ENCODE measurements at places on chromosomes 11 and 22. TPM values are rescaled to one million over a fixed set of nuclear protein-coding genes. Genes with fewer than 3 reads are reported as not detected.

DNA sequence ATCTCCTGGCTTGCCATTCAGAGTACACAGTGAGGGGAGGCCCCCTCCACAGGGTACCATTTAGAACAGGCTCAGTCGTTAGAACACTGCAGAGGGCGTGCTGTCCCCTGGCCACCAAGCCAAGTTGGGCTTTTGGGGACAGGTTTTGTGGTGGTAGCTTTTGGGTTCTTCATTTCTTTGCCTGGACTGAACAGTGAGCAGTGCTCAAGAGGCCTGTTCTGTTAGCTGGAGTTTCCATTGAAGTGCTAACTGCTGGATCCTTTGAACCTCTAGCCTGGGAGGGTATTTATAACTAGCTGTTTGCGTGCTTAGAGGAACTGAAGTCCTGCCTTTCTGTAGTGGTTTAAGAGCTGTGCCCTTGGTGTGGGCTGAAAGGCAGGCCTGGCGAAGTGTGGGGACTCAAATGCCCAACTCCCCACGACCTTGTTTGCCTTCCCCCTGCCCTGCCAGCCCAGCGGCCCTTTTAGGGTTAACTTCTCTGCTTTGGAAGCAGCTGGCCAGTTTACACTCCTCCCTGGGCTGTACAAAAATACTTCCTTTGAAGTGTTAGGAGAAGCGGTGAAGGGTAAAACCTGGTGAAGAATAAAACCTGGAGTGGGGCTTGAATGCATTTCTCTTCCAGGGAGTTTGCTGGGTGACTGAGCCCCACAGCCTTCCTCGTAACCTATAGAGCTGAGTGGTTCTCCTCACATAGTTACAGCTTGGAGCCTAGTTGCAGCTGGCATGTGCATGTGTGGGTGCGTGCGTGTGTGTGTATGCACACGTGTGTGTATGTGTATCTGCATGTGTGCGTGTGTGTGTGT, 34.6 kb downstream of the ZNRF3 start:
- peak; percentile 69 for DNase-seq

- no peak for DNase-seq
Observed at GRCh38 chr11:122998727-122999366, 17.2 kb upstream of the BSX start.

GRCh38 chr22:50545522-50546325, at the start of gene KLHDC7B:
KLHDC7B (plus strand) TSS chr22:50545899; CDS start chr22:50546244, 345 bp downstream.
- DNase-seq, result no peak

TRPC6 gene
- 2.1 TPM for polyA plus RNA-seq

- DNase-seq, result no peak
Observed at GRCh38 chr11:8311366-8311765, 47.7 kb upstream of the LMO1 start.

DNA sequence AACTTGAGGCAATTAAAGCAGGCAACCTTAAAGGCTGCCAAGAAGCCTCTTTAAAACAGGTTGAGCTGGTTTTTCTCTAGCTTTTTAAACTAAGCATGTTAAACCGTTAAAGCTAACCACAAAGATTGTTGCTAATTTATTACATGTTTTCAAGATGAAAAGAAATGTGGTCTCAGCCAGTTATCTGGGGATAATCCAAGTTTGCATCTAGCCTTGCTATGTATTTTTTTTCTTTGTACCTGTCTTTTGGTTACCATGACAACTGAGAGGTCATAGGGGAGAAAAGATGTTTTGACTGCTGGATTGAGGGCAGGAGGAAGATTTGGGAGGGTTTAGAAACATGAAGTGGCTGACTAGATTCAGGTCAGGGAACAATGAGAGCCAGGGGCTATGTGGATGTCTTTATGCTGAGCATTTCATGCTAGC, 19.2 kb upstream of the PGM2L1 start:
- DNase-seq, result peak; percentile 56

DNA sequence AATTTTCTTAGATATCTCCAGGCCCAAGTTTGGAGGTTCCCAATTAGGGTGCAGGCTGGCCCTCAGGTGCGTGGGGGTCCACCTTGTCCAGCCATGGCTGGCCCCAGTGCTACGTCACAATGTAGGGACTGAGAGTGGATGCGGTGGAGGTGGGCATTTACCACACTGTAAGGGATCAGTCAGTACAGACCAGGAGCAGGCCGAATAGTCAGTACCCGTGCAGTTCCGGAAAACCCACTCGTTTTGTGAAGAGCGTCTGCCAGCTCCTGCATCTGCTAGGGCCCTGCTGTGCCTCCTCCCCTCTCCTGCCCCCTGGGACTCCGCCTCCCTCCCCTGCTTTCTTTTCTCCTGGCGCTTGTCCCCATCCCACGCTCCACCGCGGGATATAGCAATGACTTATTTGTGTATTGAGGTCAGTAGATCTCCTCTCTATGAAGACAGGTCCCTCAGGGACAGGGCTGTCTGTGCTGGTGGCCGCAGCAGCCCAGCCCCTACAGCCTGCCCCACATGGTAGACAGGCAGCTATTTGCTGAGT, 50.4 kb upstream of the SEPTIN5 start:
- DNase-seq, result no peak

Measured in urinary bladder (tissue), 4 donors.